ENCODE measurements at places on chromosomes 2 and 18.

GRCh38 chr2:70115646-70116442 is 28.6 kb downstream of the PCBP1 start:
- no peak for DNase-seq

GRCh38 chr2:238032755-238033337 is 28.0 kb upstream of the SCLY start:
- DNase-seq: no peak

- no peak for DNase-seq
Observed at GRCh38 chr2:102433973-102434654, 11.2 kb downstream of the IL18RAP start.

DNA sequence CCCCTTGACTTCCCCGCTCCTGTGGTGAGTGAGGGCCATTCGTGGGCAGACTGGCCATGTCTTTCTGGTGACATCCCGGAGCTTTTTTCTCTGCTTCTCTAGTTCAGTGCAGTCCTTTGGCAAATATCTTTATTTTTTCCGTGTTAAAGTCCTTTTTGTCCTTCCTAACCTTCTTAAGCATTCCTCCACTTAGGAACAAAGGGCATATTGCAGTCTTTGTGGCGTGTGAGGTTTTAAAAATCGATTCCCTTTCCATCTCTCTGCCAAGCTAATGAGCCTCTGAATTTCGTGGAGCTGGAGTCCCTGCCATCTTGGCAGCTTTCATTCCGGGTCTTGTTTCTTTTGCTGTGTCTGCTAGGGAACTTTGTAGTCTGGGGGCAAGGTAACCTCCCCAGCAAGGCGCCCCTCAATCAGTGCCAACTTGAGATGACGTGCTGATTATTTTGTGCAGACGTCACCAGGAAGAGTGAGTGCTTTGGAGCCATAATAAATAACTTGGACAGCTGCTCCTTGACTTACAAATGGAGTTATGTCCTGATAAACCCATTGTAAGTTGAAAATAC is 5.1 kb downstream of the CNNM3 start:
- no peak for DNase-seq

GRCh38 chr2:176484838-176485237 is 215.6 kb downstream of the MTX2 start:
- DNase-seq: no peak

GRCh38 chr2:132542953-132543569 is 126.5 kb downstream of the GPR39 start:
- DNase-seq: no peak

DNA sequence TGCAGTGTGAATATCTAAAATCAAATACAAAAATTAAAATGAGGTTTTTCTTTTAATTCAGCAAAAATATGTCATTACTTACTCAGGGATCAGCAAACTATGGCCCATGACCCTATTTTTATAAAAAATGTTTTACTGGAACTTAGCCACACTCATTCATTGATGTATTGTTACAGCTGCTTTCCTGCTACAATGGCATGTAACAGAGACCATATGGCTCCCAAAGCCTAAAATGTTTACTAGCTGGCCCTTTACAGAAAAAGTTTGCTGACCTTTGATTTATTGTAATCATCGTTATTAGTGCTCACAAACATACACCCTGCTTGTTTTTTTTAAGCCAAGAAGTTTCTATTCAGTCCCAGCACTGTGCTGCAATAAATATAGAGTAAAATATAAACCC is 120.3 kb downstream of the PLA2R1 start:
- no peak for DNase-seq

DNA sequence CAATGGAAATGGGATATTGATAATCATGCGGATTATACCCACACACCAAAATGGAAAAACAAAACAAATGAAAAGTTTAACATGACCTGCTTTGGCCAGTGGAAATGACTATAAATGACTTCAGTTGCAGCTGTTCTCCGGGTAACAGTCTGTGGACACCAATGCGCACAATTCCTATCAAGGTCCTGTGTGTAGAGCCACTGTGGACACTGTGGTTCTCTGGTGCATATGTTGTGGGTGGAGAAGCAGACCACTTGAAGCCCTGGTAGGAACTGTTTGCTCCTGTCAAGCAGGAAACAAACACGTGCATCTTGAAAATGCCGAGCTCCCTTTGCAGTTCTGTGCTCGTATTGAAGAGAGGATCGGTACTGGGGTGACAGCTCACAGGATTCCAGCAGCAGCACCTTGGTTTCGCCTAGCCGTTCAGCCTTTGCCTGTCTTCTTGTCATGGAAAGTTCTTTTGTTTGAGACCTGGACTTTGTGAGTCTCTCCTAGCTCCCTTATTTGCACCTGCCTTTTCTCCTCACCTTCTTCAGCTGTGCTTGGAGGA is 32.9 kb downstream of the NCK2 start:
- DNase-seq: no peak
